ENCODE measurements at places on chromosomes 1 and 21. TPM values are rescaled to one million over a fixed set of nuclear protein-coding genes. Genes with fewer than 3 reads are reported as not detected.

TMEM82 gene
- total RNA-seq: not detected

TNN gene
- under 0.01 TPM for total RNA-seq

RPS8 gene
- total RNA-seq: 1,100 TPM

KPRP gene
- total RNA-seq: not detected

GUCA2B gene
- not detected for total RNA-seq

SYPL2 gene
- 0.11 TPM for total RNA-seq

KCNN3 gene
- under 0.01 TPM for total RNA-seq

C1orf141 gene
- not detected for total RNA-seq

SPTA1 gene
- not detected for total RNA-seq

FAM72A gene
- total RNA-seq: 14.9 TPM

GBP7 gene
- not detected for total RNA-seq

TNNT2 gene
- total RNA-seq: 1.4 TPM

ADORA3 gene
- not detected for total RNA-seq

LCE1F gene
- not detected for total RNA-seq

APCS gene
- total RNA-seq: not detected

All from placental epithelial cell (primary cell).